Activated CD4-positive, alpha-beta T cell treated with anti-CD3 and anti-CD28 coated beads for 4 hours (primary cell): ENCODE measurements at places on chromosomes 2 and 18.

GRCh38 chr18:67232406-67232805 lies 284.1 kb downstream of the DSEL start:
- no peak for DNase-seq

DNA sequence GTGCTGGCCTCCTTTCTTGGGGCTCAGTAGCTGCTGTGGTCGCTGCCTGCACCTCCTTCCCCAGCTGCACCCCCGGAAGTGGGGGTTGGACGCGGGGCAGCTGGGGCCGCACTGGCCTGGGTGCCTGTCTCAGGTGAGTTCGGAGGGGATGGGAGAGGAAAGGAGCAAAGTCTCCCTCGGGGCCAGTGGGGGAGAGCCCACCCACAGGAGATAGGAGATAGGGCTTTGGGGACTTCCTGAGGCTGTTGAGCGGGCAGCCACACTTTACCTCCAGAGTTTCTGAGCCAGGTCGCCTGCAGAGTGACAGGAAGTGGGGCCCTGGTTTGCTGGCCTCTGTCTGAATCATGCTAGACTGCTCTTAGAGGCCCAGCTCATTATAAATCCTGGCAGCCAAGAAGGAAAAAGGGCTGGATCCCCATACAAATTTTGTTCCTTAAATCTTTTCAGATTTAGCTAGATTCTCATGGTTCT lies 8.1 kb downstream of the MBP start:
- peak; percentile 39 for DNase-seq

GRCh38 chr2:241565411-241565810 lies 6.9 kb downstream of the BOK start:
- no peak for DNase-seq

GRCh38 chr2:41460661-41461060 lies 587.2 kb upstream of the PKDCC start:
- no peak for DNase-seq

- no peak for DNase-seq
Measured at GRCh38 chr18:59952283-59953007, 52.6 kb downstream of the PMAIP1 start.

DNA sequence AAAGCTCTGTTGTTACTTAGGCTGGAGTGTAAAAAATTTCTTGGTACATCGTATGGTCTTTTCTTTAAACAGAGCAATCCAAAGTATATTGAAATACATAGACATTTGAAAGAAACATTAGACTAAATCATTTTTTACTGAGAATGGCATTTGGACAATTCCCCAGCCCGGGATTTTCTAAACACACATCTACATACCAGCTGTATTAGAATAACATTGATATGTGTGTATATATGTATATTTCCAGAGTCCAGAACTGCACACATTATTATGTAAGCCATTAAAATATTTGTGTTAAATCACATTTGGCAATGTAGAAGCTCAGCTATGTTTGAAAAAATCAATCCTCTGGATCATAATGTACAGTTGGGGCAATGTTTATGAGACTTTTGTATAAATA lies 1853.6 kb upstream of the LRRTM1 start:
- DNase-seq: no peak

DNA sequence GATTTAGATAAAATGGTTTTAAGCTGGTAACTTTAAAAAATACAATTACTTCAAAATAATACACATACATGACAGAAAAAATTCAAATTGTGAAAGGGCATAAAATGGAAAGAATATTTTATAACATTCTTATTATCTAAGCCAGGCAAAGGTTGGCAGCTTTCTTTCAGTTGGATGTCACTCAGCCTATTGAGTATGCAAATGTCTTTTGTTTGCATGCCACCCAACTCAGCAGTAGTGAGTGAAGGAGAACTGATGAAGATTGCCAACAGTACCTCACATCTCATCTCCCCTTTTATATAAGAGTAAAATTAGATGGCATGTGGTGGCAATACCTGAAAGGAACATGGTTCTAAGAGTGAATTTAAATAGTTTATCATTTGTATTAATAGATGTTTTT lies 24.8 kb downstream of the BMPR2 start:
- DNase-seq: no peak

GRCh38 chr18:48228301-48228715 lies 180.9 kb downstream of the ZBTB7C start:
- DNase-seq: no peak

GRCh38 chr18:46264255-46264654 lies 160.1 kb downstream of the HAUS1 start:
- DNase-seq: no peak

DNA sequence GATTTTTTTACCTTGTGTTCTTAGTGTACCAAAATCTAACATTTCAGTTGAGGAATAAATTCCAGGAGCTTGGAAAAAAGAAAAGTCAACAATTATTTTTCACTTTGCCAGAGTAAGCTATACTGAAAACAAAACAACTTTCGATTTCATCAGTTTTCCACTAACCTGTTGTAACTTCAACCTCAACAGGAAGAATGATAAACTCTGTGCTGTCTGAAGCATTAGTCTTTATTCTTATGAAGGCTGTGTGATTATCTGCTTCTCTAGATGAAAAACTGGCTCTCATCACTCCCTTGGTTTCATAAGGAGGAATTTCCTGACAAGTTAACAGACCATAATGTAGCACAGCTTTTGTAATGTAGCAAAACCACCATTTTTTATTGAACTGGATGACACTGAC lies 121.2 kb downstream of the ZAP70 start:
- no peak for DNase-seq

DNA sequence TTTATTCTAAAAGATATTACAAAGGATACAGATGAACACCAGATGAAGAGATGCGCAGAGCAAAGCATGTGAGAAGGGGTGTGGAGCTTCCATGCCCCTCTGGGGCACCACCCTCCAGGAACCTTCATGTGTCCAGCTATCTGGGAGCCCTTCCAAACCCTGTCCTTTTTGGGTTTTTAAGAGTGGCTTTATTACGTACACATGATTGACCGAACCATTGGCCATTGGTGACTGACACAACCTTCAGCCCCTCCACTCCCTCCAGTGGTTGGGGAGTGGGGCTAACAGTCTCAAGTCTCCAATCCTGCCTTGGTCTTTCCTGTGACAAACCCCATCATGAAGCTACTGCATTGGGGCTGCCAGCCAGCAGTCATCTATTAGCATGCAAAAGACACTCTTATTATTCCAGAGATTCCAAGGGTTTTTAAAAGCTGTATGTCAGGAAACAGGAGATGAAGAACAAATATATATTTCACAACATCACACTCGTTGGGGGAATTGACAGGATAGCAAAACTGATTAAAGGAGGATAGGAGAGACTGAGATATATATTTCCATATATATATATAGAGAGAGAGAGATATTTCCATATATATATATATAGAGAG lies 19.4 kb downstream of the IL1B start:
- no peak for DNase-seq

DNA sequence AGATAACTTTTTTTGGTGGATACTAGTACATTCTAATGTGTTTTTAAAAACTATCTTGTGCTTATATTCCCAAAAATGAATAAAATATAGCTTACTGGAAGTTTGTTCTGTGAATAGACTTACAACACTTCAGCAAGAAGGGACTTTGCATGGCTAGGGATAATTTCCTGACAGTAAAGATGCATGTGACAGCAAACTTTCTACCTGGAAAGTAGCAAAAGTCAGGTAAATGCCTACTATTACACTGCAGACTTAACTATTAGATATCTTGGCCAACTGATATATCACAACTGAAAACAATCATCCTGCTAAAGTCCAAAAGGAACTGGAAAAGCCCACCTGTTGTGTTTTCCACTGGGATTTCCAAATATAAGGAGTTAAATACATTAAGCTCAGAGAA lies 1753.5 kb upstream of the CELF4 start:
- DNase-seq: no peak

- no peak for DNase-seq
Measured at GRCh38 chr2:68569604-68570003, 73.8 kb upstream of the PROKR1 start.

GRCh38 chr2:191218292-191218898 lies 26.8 kb upstream of the MYO1B start:
- no peak for DNase-seq

DNA sequence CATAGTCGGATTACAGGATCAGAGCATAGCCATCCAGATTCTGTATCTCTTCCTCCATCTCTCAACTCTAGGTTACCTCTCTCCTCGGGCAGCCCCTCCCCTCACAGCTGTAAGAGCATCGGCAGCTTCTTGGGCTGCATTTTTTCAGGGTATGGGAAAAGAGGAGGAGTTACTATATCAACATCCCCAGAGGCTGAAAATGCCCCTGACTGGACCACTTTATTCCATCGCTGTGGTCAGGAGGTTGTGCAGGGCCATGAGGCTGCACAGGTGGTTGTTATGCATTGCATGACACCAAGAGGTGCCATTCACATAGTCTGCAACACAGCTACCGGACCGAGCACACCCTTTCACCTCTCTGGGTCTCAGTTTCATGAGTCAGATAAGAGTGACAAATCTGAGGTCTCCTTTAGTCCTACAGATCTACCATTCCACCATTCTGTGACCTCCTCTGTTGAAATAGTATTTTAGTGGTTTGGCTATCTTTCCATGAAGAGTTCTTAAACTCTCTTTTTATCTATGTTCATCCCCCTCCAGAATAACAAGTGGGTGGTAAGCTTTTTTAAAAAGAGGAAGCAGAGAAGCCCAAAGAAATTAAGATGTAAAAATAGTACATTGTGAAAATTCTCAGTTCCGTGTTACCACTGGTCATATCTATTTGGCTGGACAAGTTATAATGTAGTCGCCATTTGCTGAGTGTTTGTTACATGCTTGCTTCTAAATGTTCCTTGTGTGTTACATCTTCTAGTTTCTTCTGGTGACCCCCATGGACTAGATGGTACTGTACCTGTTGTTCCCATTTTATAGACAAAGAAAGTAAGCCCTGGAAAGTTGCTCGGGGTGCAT lies 56.6 kb upstream of the SLC1A4 start:
- DNase-seq: no peak

DNA sequence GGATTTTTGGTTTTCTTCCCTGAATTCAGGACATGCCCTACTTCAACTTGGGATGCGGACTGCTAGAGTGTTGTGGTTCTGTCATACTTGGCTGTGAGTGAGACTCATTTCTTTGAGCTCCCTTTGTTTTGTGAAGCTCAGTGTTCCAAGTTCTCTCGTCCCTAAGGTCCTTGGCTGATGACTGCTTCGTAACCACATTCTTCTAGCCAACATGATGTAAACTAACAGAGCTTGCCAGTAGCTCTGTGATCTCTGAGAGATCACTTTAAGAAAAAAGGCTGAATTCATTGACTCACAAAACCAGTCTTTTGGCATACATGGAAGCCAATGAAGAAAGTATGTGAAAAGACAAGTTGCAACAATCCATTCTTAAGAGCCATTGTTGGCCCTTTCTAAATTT lies 96.9 kb upstream of the MSTN start:
- DNase-seq: no peak

DNA sequence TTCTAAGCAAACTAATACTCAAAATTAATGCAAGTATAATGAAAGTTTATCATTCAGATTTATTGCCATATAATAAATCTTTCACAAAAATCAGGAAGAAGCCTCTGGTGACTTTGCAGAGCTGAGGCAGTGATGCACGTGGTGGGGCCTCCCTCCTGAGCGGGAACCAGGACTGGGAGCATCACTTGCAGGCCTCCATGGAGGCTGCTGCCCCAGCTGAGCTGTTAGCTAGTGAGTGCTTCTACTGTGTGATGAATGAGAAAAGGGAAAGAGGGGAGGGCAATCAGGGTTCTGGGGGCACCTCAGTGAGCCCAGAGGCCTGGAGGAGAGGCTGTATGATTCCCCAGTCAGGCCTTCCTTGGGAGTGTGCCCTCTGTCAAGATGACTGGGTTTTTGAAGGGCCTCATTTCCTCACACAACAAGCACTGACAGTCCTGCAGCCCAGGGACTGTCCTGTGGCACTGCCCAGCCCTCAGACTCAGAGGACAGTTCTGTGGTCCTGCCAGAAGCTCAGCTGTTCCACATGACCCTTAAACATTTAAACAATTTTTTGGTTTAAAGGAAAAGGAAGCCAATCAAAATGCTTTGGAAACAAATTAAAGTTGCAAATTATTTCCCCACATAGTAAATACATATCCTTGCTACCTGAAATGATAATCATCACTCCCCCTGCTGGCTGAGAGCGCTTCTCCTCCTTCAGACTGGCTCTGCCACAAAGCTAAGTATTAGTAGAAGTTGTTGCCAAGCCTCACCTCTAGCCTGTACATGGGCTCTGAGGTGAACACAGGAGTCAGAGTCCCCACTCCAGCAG lies 90.9 kb upstream of the SMAD7 start:
- peak; percentile 49 for DNase-seq

- peak; percentile 23 for DNase-seq
Measured at GRCh38 chr2:86068136-86068588, 37.5 kb downstream of the POLR1A start.

GRCh38 chr18:1150344-1150743 lies 245.7 kb downstream of the ADCYAP1 start:
- no peak for DNase-seq
